ENCODE measurements at places on chromosomes 1 and 21.

- no peak for DNase-seq
Observed at GRCh38 chr1:6935911-6936690, 150.8 kb downstream of the CAMTA1 start.

GRCh38 chr21:44401386-44402160, 48.2 kb downstream of the TRPM2 start:
- DNase-seq, result no peak

DNA sequence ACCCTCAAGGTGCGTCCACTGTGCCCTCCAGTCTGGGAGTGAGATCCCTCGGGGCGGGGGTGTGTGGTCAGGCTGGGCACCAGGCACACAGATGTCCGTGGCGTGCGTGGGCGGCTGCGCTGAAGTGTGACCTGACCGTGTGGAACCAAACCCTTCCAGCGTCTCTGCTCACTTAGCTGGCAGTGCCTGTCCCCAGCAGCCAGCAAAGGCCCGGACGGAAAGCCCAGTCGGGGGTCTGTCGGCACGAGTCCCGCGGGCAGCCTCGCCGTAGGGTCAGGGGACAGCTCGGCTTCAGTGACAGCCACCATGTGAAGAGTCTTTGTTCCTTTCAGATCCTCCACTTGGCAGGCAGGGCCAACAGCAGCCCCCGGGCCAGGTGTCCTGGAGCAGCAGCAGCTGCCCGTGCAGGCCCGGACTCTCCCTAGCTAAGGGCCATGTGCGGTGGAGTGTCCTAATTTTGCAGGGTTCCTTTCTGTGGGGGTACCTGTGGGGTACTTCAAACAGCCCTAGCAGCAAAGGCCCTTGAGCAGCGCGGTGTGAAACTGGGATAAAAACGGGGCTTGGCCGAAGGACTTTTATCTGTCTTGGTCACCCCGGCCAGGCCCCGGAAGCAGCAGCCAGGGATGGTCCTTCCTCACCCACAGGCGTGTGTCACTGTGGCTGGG, 11.6 kb downstream of the TTLL10 start:
- no peak for DNase-seq

- no peak for DNase-seq
Observed at GRCh38 chr1:171610385-171610784, 11.7 kb upstream of the MYOCOS start.

- no peak for DNase-seq
Observed at GRCh38 chr1:164930241-164930640, 371.3 kb downstream of the PBX1 start.

GRCh38 chr21:37668462-37669239, 247.6 kb downstream of the KCNJ6 start:
- DNase-seq, result no peak

GRCh38 chr21:34502480-34503106, 9.4 kb downstream of the KCNE1 start:
- no peak for DNase-seq

DNA sequence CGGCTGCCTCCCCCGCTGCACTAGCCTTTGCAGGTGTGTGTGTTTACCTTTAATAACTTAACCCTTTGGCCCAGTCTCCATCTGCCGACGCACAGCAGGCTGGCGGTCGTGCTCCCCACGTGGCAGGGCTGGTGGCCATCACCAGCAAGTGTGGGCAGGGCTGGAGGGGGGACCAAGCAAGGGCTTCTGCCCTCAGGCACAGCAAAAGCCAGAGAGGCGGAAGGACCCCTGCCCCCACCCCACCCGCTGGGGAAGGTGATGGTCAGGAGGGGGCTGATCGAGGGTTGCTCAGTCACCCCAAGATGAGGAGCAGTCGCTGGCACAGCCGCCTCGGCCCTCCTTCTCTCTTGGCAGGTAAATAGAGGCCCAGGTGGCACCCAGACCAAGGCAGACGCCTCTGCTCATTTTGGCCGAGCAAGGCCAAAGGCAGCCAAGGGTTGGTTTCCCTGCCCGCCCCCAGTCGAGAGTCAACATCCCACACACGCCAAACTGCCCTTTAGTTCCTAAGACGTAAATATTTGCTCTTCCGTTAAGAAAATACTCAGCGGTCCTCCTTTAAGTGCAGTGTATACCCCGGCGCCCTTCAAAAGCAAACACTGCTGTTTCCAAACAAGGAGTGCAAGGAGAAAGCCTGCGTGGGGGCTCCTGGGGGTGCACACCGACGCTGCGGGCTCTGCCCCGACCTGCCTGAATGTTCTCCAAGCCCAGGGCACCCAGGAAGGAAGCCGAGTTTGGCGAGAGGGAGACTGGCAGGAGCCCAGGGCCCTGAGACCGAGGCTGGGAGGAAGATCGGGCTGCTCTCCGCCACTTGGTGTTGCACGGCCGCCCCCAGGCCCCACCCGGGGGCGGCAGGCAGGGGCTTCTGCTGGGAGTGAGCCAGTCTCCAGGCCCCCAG, 82.7 kb downstream of the SIK1 start:
- peak; percentile 97 for DNase-seq

GRCh38 chr1:5688081-5689077, 303.8 kb downstream of the NPHP4 start:
- DNase-seq, result no peak

GRCh38 chr1:154176337-154176736, 15.6 kb downstream of the TPM3 start:
- no peak for DNase-seq

DNA sequence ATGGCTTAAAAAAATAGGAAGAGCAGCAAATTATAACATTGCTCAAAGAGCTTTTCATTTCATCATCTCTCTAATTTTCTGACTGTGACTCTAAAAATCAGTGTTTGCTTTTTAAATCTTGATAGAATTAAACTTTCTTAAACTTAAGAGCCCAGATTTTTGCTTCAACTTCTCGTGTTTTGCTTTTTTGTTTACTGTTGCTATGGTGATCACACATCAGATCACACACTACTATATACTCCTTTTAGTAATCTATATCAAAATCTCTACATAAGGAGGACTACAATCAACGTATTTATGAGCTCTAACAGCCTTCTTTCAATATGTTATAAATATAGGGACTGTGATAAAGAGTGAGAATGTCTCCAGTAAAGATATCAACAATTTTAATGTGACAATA, 537.3 kb downstream of the KCNT2 start:
- DNase-seq, result no peak

- DNase-seq, result no peak
Observed at GRCh38 chr1:227741166-227741870, 6.1 kb downstream of the SNAP47 start.

GRCh38 chr1:63593303-63593885, at the start of gene PGM1:
TSS of gene PGM1 (plus strand) at chr1:63593411. CDS start at chr1:63593489, 78 bp downstream.
- peak; percentile 81 for DNase-seq

DNA sequence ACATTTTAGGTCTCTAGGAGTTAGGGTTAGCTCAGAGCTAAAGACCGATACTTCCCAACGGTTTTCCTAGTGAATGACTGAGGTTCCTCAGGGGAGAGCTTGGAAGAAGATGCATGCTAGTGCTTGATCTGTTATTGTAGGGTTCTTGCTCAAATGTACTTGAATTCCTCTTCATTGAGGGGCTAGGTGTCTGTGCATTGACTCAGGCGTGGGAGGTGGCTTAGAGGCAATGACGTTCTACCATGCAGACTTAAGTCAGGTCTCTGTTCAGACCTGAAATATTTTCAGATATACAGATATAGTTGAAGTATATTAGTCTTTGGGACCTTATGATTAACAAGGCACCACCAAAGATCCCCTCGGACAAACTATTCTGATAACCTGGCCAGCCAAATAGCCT, 23.5 kb downstream of the S100A10 start:
- no peak for DNase-seq

DNA sequence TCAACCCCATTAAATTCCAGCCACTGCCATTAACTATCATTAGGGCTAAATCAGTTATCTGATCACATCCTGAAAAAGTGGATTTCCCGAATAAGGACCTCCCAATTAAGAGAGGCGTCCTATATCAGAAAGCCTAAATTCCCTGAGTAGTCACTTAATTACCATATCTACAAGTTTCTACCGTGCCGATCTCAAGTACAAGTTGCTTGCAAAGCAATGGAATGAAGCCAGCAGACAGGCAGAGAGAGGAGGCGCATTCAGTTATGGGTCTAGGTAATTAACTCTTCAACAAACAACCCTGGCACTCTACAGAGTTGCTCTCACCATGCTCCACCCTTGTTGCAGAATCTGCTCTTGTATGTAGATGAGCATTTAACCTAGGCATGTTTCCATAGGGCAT, 494.6 kb upstream of the RUNX1 start:
- DNase-seq, result no peak

Measured in NCI-H69 (cell line).